ENCODE measurements at places on chromosomes 7 and 10.

DNA sequence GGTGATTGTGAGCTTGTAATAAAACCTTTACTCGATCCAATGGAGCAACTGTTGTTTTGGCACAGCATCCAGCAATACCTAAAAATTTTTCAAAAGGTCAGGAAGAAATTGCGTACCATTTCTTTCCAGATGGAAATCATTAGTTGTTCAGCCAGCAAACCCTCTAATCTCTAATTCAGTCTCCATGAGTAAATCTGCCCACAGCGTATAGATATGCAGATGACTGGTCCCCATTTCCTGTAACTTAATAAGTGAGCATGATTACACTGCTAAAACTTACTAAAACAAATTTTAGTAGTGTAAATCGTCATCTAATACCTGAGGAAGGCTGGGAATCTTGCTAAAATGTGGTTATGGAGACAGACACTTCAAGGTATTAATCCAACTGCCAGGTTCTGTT is 10.6 kb downstream of the SLC25A16 start:
- DNase-seq, result no peak

- no peak for DNase-seq
Measured at GRCh38 chr7:56188376-56188775, 72.2 kb upstream of the NUPR2 start.

DNA sequence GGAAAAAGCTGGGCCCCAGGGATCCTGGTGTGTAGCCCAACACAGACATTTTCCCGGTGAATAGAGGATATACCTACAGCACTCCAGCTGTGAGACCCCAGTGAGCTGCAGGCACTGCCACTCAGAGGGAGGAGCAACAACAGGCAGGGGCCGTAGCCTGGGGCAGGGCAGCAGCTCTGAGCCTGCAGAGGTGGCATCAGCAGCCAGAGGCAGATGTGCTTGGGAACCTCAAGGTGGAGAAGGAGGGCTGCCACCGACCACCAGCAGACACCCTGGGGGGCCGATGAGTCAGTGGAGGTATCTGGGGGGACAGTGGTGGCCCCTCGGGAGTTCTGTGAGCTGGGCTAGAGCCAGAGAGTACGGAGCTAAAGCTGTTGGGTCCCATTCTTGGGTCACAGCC is 110.2 kb upstream of the GDF10 start:
- no peak for DNase-seq

DNA sequence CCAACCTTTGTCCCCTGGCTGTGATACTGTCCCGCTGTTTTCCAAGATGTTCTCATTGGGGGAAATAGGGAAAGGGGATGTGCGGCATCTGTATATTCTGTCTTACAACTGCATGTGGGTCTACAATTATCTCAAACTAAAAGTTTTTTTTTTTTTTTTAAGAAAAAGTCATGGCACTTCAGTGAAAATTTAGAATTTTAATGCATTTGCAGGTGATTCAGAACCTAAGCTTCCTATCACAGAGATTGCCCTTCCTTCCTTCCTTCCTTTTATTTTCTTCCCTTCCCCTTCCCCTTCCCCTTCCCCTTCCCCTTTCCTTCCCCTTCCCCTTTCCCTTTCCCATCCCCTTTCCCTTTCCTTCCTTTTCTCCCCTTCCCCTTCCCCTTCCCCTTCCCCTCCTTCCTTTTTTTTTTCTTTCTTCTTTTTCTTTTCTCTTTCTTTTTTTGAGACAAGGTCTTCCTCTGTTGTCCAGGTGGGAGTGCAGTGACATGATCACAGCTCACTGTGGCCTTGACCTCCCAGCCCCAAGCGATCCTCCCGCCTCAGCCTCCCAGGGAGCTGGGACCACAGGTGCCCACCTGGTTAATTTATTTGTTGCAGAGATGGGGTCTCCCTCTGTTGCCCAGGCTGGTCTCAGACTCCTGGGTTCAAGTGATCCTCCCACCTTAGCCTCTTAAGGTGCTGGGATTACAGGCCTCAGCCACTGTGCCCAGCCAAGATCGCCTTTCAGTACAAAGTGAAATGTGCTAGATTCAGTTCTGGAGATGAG is 32.0 kb downstream of the JAKMIP3 start:
- no peak for DNase-seq

- DNase-seq, result no peak
Measured at GRCh38 chr7:26202019-26202990, 760 bp downstream of the CBX3 start.

- peak; percentile 26 for DNase-seq
Measured at GRCh38 chr7:37480041-37481031, 31.7 kb upstream of the ELMO1 start.

DNA sequence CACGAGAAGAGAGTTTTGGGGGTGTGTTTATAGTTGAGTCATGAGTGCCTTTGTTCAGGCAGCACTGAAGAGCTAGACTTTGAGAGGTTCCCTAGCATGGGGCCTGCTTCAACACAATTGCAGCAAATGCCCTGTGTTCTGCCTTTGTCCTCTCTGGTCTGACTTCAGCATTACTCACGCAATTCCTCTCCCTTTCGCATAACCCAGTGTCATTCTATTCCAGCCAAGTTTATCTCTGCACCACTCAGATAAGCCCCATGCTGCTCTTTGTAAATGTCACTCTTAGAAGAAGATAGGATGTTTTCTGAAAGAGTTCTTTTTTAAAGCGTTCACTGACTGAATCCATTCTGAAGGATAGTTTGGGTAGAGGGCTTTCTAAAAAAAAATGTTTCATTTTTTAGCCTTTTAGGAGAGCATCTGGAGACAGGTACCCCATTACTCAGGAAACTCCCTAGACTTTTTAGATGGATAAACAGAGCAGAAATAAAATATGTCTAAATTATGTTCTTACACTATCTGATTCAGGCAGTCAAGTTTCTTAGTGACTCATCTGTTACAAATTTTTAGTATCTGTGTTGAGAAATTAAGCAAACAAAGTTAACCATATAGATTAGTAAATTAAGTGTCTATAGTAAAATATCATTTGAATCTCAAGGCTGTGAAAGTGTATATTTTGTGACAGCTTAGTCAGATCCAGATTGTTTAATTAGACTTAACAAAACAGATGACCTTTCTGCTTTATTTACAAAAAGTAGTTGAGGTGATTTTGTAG is 318.5 kb downstream of the GPR158 start:
- DNase-seq, result no peak

DNA sequence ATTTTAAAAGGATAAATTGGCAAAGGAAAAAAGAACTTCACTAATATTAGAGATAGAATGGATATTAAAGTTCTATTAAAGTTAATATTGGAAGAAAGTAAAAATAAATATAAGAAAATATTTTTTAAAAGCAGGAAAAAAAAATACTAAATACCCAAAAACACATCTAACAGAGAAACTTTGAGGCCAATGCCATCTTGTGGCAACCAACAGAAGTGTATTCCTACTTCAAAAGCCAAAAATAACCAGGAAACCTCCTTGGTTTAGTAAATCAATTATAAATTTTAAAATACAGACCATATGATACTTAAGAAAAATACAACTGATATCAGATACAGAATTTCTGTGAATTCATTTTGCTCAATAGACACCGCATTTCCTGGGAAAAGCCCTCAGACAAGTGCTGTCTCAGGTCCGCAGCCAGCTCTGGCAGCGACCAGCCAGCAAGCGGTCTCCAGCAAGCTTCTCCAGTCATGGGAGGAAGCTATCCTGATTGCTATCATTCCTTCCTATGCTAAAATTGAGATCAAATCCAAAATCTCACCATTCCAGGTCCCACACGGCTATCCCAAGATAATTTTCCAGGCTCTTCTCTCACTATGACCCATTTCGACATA is 65.3 kb downstream of the LMBR1 start:
- no peak for DNase-seq

GRCh38 chr10:57247271-57247670 is 886.2 kb upstream of the ZWINT start:
- DNase-seq, result no peak

- DNase-seq, result no peak
Measured at GRCh38 chr10:131227163-131227740, 84.3 kb downstream of the TCERG1L start.

- DNase-seq, result no peak
Measured at GRCh38 chr7:101474178-101474577, 111.5 kb downstream of the COL26A1 start.

DNA sequence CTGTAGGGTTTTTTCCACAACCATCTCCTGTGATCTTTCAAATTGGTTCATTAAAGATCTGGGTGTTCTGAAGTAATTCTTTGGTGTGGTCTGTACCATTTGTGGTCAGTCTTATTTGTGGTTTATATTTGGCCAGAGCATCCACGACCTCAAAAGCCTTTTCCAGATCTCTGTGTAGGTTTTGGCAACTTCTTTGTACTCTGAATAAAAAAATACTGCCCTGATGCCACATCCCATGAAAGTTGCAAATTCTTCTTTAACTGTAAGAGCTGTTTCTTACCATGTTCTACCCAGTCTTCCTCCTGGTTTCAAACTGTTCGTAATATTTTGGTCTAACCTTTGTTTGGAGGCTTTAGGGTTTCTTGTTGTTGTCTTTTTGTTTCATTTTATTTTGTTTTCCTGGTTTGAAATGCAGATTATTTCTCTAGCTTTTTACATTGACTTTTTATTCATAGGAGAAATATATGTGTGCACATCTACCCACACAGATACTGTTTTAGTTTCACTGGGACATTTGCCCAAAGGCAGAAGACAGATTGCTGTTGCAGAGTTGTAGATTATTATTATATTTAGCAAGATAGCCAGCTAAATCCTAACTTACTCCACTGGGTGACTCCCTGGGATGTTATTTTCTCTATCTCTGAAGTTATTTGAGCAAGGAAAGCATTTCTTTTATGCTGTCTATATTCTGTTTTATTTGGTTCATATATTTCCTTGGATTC is 123.2 kb upstream of the SAMD8 start:
- no peak for DNase-seq

- DNase-seq, result peak; percentile 80
Measured at GRCh38 chr7:75614401-75614800, 122.3 kb downstream of the SPDYE5 start.

- DNase-seq, result no peak
Measured at GRCh38 chr10:56142092-56142728, 218.8 kb downstream of the ZWINT start.

DNA sequence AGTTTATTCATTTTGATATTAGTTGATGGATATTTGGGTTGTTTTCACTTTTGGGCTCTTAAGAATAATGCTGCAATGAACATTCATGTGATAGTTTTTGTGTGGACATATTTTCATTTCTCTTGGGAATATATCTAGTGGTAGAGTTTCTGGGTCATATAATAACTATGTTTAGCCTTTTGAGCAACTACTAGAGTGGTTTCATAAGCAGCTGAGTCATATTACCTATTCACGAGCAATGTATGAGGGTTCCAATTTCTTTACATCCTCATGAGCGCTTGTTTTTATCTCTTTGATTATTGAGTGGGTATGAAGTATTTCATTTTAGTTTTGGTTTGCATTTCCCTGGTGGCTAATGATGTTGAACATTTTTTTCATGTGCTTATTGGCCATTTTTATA is 182.6 kb downstream of the PON1 start:
- no peak for DNase-seq

DNA sequence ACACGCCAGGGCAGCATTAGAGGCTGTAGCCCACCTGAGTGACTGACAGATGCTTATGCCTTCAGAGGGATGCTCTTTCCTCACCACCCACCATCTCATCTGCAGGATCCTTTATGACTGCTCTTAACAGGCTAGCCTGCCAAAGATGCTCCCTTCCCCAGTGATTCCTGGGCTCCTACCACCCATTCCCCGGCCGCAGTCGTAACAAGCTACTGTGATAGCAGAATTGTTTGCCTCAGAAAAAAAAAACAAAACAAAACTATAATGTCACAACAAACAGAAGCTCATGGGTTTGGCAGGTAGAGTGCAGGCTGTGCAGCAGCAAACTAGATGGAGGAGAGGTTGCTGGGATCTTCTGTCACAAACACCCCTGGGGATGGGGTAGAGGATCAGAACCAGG is 343.9 kb upstream of the ZMIZ1 start:
- DNase-seq, result no peak

- DNase-seq, result no peak
Measured at GRCh38 chr10:23191764-23192711, at the start of gene PTF1A. Gene PTF1A (plus strand): TSS chr10:23192312. CDS start chr10:23192531, 219 bp downstream.

DNA sequence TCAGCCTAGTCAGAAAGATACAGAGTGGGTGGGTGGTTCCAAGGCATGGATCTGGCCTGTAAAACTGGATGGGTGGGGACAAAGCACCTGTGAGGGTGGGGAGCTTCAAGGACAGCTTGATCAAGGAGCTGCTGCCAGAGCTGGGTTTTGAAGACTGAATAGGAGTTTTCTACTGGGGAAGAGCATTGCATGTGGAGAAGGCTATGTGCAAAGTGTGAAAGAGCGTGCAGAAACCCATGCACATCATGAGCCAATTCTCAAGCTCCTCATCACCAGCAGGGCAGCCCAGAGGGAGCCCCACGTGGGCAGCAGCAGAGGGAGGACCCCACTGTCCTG is 58.6 kb downstream of the PDGFA start:
- DNase-seq, result no peak

GRCh38 chr7:30365621-30366020 is 81.2 kb downstream of the ZNRF2 start:
- DNase-seq, result no peak

DNA sequence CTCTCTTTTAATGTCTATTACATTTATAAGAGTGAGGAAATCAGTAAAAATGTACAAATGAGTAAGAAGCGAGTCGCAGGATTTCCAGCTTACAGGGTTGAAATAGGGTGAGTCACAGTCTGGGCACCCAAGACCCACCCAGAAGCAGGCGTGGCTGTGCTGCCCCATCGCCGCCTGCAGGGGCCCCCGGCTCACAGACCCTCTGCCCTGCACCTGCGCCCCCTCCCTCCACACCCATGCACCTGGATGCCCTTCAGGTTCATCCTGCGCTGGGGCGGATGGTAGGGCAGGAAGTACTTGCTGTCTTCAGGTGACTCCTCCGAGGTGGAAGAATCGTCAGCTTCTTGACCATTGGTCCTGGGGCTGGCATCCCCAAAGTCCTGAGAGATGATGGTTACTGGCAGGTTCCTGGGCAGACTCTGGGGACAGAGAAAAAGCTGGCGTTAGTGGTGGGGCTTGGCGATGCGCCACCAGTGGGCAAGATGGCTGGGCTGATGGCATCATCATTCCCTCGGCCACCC is 90.2 kb upstream of the GNA12 start:
- DNase-seq, result no peak

DNA sequence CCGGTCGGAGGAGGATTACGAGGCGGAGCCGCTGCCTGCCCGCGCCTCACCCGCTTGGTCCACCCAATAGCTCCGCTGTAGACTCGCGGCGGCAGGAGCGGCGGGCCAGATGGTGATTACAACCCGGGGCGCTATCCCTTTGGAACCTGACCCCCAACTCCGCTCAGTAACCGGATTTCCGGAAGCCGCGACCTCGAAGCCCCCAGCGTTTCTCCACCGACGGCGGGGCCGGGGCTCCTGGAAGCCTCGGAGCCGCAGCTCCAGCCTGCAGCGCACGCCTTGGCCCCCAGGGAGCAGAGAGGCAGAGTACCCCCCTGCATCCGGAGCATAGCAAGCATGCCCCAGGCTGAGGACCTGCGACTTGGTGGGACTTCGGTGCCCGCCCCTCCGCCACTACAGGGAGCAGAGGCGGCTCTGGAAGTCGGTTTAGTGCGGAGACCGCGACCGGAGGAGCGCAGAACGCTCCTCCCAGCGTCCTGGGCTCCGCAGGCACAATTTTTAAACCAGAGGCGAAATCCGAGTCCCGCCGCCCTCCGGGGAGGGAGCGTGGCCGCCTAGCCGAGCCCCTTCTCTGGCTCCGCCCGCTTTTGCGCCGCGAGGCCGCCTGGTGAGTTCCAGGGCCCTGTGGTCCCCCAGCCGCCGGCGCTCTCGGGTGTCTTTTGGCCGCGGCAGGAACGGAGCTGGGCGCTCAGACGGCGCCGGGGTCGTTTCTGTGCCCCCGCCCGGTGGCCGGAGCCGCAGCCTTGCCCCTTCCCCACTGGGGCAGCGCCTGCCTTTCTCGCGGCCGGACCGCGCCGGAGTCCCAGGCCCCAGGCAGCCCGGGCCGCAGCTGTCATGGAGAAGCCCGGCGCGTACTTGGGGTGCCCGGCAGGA is 28.2 kb upstream of the BMS1 start:
- no peak for DNase-seq
